ENCODE measurements at places on chromosomes 3 and 15. TPM values are rescaled to one million over a fixed set of nuclear protein-coding genes. Genes with fewer than 3 reads are reported as not detected.

Gene FAM162A
- 9.9 TPM for total RNA-seq

GRCh38 chr15:61243983-61244593 lies 15.0 kb upstream of the RORA start:
- DNase-seq, result no peak

DNA sequence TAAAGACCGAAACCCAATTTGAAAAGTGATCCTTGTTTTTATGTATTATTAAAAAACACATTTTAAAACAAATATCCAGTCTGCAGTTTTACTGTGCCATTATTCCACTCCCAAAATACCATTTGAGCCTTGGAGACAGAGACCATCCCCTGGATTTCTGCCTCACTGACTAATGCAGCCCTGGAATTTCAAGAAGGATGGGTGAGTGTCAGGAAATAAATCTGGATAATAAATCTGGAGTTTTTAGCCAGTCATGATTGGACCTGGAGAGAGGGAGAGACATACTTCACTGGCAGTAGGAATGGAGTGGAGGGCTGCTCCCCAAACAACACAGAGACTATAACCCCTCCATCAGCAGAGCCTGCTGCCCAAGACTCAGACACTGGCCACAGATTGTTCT lies 123.3 kb downstream of the MYLK start:
- no peak for DNase-seq

Gene TTBK2
- 4.7 TPM for total RNA-seq

Gene ECE2
- not detected for total RNA-seq

DNA sequence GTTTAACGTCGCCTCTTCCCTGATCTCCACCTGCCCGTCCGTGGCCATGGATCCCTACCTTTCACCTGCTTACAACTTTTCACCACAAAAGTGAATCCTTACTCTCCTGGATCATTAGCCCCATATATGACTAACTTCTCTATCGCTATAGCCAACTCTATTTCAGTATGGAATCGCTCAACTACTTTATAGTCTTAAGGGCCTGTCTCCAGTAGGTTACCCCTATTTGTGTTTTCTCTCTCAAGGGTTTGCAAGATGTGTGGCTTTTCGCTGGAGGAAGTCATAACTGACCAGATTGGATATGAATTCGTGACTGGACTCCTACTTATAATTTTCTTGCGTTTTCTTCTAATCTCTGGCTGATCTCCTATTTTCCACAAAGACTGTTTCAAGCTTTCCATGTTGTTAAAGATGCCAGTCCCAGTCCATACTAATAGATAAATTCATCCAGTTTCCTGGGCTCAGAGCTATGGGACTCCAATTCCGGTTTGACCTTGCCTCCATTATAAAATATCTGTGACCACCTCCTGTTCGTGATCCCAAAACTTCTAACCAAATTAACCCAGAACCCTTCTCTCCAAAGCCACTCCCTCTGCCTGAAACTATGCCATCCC lies 1.3 kb upstream of the STAG1 start:
- no peak for DNase-seq

Gene SKOR1
- total RNA-seq, result 1.2 TPM

Gene LHFPL4
- 0.54 TPM for total RNA-seq

Gene C3orf20
- total RNA-seq, result not detected
